Gastroesophageal sphincter (tissue), 4 donors: ENCODE measurements at places on chromosomes 1 and 21. TPM values are rescaled to one million over a fixed set of nuclear protein-coding genes. Genes with fewer than 3 reads are reported as not detected.

The ABCD3 gene
- total RNA-seq: 38.8 TPM

- H3K4me3 ChIP-seq: no peak overlapping the region
- H3K27me3 ChIP-seq: no peaks in the 10 kb centered on the region
- no peaks in the 10 kb centered on the region for H3K36me3 ChIP-seq
These were observed 14.4 kb downstream of the PRR9 start for GRCh38 chr1:153231785-153232184.

- H3K4me1 ChIP-seq: no peaks in the 10 kb centered on the region
- H3K4me3 ChIP-seq: no peak overlapping the region
- H3K27ac ChIP-seq: no peak overlapping the region
These were observed 183.3 kb downstream of the PTGER3 start for GRCh38 chr1:70864302-70864701.

DNA sequence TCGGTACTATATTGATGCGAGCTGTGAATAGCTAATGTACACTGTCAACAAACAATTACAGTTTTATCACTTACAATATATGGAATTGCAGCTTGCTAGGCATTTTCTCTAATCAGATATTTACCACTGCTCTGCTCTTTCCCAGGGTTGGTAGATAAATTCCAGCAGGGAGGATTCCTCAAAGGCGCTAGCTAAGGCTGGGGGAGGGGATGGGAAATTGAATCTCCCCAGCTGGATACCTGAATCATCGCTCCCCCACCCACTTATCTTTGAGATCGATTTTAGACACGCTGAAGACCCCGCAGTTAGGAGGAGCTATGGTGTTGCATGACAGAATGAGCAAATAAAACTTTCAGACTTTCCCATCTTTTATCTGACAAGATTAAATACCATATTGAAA lies 127.2 kb downstream of the CSMD2 start:
- no peak overlapping the region for H3K4me3 ChIP-seq
- no peaks in the 10 kb centered on the region for H3K36me3 ChIP-seq
- ATAC-seq: no peak
- no peak overlapping the region for H3K27ac ChIP-seq

The FCRL1 gene
- not detected for total RNA-seq

GRCh38 chr1:182263706-182264105 lies 127.9 kb downstream of the GLUL start:
- peaks cover 4% of the 10 kb centered on the region for H3K4me1 ChIP-seq
- no peak overlapping the region for H3K27ac ChIP-seq
- no peak overlapping the region for H3K4me3 ChIP-seq
- no peaks in the 10 kb centered on the region for H3K27me3 ChIP-seq
- no peak for ATAC-seq

The NUP210L gene
- total RNA-seq: not detected

The NR1I3 gene
- not detected for total RNA-seq

GRCh38 chr1:212454741-212455140 lies 22.0 kb downstream of the NENF start:
- peaks cover 49% of the 10 kb centered on the region for H3K4me1 ChIP-seq
- H3K4me3 ChIP-seq: no peak overlapping the region
- no peaks in the 10 kb centered on the region for H3K36me3 ChIP-seq
- no peaks in the 10 kb centered on the region for H3K27me3 ChIP-seq
- no peak overlapping the region for H3K27ac ChIP-seq

- H3K4me1 ChIP-seq: peaks cover 20% of the 10 kb centered on the region
- no peaks in the 10 kb centered on the region for H3K36me3 ChIP-seq
- no peak overlapping the region for H3K4me3 ChIP-seq
- no peaks in the 10 kb centered on the region for H3K27me3 ChIP-seq
- no peak overlapping the region for H3K27ac ChIP-seq
- no peak for ATAC-seq
These were observed 20.5 kb downstream of the STPG1 start for GRCh38 chr1:24392982-24393650.

The RALGPS2 gene
- total RNA-seq: 17.7 TPM

DNA sequence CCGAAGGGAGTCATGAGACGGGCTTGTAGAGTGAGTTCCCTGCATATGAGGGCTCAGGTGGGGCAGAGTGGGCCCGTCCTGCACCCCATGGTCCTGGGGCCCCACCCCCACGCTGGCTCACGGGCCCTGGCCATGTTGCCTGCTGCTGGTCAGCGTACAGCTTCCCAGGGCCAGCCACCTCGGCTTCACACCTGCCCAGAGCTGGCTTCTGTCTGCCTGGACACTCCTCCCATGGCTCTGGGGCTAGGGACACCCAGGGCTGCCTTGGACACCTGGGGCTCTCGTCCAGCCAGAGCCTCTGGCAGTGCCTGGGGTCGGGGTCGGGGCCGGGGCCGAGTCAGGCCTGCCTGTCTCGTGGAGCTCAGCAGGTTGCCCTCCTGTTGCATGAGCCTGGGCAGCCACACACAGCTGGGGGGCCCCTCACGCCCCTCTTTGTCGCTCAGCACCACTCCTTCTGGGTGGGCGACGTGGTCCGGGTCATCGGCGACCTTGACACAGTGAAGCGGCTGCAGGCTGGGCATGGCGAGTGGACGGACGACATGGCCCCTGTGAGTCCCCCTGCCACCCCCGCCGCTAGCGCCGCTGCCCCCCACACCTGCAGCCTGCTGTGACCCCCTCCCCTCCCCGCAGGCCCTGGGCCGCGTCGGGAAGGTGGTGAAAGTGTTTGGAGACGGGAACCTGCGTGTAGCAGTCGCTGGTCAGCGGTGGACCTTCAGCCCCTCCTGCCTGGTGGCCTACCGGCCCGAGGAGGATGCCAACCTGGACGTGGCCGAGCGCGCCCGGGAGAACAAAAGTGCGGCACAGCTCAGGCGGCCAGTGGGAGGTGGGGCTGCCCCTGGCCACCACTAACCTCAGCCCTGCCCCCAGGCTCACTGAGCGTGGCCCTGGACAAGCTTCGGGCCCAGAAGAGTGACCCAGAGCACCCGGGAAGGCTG lies 5.5 kb upstream of the MMP23B start:
- peaks cover 32% of the 10 kb centered on the region for H3K27me3 ChIP-seq
- H3K4me3 ChIP-seq: no peak overlapping the region
- H3K36me3 ChIP-seq: no peaks in the 10 kb centered on the region
- no peak for ATAC-seq
- H3K4me1 ChIP-seq: peaks cover 9% of the 10 kb centered on the region

The C1QA gene
- 263 TPM for total RNA-seq

The OR2M3 gene
- not detected for total RNA-seq
